Right cardiac atrium (tissue), 5 donors: ENCODE measurements at places on chromosomes 3 and 15. TPM values are rescaled to one million over a fixed set of nuclear protein-coding genes. Genes with fewer than 3 reads are reported as not detected.
A peak's percentile ranks its signal among the peaks of the same experiment; 100 is the strongest.

DNA sequence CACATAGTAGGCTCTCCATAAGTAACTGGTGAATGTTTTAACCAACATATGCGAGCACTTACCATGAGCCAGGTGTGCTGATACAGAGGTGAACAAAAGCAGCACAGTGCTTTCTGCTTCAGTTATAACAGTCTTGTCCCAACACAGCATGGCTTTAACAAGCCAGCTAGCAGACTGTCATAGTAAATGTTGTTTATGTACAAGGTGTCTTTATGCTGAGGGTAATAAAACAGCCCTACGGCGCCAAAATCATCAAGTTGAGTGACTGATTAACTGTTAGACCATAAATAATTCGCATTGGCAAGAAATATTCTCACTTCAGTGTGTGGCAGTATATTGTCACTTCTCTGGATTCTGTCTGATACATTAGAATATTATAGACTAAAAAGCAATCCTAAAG, 646.0 kb upstream of the CFAP20DC start:
- no peak for DNase-seq

GRCh38 chr3:134311693-134312071, 61.0 kb upstream of the RYK start:
- DNase-seq: no peak

DNA sequence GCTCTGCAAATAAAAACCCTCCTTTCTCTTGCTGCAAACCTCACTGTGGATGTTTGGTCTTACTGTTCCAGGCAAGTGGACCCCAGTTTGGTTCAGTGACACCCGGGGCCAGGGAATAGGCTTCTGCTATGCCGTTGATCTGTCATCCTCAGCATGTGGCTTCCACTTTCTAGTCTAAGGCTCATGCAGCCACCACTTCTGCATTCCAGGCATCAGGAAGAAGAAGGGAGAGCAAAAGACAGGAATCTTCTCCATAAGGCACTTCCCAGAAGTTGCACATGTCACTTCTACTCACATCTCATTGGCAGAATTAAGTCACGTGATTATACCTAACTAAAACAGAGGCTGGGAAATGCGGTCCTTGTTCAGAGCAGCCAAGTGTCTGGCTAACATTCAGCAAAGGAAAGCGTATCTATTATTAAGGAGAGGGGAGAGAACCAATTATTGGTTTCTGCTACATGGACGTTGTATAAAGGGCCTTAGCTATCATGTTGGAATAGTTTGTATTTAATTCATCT, 173.6 kb upstream of the PFN2 start:
- no peak for DNase-seq

GRCh38 chr15:81189583-81190283, 6.9 kb upstream of the IL16 start:
- DNase-seq: peak; percentile 88

DNA sequence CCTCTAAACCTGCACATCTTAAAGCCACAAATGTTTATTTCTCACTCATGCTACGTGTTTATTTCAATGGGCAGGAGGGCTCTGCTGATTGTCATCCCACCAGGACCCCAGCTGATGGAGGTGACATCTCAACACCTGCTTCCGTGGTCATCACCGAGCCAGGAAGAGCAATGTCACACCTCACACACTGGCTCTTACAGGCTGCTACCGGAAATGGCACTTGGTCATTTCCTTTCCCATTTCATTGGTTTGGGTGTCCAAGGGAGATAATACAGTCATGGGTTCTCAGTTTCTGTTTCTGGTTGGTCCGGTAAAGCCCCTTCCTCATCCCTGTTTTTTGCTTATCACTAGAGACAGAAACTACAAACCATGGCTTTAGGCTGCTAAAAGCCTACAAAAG, 41.9 kb downstream of the ABHD2 start:
- no peak for DNase-seq

- no peak for DNase-seq
These were observed 125.0 kb downstream of the CHST2 start for GRCh38 chr3:143244516-143245063.

The GABRB3 gene
- total RNA-seq: 63.4 TPM

DNA sequence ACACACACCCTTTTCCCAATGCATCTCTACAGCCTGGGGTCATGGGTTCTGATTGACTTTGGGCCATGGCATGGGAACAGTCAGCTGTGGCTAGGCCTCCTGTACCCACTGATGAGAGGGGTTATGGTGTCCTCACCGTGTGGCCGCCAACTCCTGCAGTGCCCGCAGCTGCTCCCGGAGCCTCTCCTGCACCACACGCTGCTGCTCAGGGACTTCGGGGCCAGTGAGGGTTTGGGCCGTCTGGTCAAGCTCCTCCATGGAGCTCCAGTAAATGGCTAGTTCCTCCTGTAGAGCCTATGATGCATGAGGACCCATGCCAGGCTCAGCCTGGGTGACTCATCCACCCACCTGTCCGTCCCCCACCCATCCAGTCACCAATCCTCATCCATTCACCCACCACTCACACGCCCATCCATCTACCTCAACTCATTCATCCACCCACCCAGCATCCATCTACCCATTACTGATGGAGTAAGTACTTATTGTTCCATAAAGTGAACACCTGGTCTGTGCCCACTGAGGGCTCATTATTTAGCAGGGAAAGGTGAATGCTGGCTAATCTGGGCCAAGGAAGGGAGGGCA, 21.6 kb downstream of the SPTBN5 start:
- no peak for DNase-seq

- no peak for DNase-seq
These were observed 3.7 kb upstream of the TXNRD3 start for GRCh38 chr3:126658584-126658983.

The HIGD2B gene
- not detected for total RNA-seq

DNA sequence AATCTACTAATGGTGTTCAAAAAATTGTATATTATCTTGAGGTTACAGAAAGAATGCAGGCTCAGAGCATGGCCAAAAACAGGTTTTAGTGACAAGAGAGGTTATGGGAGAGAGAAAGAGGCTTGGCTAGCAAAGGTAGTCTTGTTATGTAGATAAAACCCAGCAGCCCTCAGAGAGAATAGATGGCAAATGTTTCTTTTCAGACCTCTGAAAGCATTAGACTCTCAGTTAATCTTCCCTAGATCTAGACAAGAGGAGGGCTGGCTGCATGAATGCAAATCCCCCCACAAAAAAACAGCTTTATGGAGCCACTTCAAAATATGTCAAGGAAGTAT, 62.2 kb downstream of the OSTN start:
- DNase-seq: no peak

GRCh38 chr3:172646439-172647015, 64.3 kb downstream of the NCEH1 start:
- no peak for DNase-seq

The C3orf20 gene
- not detected for total RNA-seq

DNA sequence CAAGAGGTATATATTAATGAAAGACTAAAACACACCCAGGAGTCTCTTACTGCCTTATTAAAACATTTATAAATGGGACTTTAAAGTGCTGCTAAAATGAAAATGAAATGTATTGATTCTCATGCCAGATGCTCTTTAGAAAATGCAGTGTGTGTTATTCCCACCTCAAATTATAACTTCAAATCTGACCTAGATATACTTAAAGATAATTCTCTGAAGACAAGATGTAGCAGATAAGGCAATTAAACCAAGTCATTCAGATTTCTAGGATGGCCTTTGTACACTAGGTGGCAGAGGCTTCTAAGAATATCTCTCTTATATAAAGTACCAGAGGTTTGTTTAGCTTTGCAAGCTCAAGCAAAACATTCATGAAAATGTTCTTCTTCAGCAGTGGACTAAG, 26.9 kb upstream of the GOLGA8B start:
- DNase-seq: no peak

The LIPH gene
- total RNA-seq: 0.62 TPM

DNA sequence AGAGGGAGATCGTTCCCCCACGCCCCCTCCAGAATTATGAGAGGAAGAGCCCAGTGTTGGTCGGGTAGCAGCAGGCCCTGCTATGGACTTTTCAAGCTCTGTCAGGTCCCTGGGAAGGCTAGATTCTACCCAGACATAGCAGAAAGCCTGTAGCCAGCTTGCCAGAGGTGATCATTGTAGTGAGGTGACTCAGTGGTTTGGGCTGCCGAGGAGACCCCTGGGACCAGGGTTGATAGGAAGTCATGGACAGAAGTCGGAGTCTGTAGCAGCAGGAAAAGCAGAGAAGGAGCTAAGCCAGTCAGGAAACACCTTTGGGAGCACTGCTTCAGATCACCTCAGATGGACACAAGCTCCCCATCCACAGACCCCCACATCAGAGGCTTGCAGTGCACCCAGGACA, 67.7 kb downstream of the CCNL1 start:
- no peak for DNase-seq

The SCAANT1 gene
- not detected for total RNA-seq

The SPG21 gene
- total RNA-seq: 54.2 TPM

The MITF gene
- 75.3 TPM for total RNA-seq

- DNase-seq: peak; percentile 89
These were observed 38.5 kb downstream of the RPLP1 start for GRCh38 chr15:69491038-69491505.

GRCh38 chr15:59315914-59316451, 56.7 kb downstream of the MYO1E start:
- DNase-seq: no peak

DNA sequence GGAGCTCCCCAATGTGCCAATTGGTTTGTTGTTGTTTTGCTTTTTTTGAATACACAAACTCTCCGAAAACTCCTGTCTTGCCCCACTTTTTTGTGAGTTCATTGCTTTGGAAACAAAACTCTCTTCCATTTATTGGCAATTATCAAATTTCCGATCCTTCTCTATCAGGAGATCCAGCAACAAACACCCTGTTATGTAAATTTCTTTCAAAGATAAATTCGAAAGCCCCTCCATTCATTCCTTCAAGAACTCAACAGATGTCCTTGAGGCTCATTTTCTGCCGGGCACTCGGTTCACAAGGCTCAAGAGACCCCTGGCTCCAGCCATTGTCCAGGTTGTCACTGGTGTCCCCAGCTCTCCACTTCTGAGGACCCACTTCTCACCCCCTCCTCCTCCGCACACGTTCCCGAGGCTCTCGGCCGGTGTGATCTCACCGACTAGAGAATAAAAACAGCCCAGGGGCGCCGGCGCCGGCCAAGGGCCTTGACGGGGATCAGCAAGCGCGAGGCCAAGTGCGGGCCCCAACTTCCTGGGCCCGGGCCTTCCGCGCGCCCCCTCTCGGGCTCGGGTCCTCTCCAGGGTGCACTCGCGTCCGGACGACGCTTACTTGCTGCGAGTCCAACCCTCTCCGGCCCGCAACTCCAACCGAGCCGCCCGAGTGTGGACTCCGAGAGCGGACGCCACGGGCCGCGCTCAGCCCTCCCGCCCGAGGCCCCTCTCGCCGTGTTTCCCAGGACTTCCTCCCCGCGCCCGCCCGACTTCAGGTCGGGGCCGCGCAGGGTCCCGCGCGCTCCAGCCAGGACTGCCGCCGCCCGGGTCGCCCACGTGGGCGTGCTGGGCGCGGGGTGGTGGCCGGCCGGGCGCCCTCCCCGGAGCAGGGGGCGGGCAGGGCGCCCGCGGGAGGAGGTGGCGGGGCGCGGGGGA, 533 bp upstream of the SMAD3 start:
- no peak for DNase-seq

DNA sequence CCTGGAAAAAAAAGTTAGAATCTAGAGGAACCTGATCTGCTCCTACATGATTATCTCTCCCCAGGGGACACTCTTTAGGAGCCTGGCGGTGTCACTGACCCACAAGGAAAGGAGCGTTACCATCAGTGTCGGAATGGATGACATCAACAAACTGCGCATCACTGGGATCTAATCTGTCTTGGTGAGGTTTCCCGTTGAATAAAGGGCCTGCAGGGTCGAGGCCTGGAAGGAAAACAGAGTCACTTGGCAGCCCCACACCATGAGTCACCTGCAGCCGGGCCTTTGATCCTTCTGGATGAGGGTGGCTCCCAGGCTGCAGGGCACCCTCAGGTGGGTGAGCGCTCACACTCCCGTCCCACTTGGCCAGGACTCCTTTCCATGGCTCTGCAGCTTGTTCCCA, 25.0 kb downstream of the LIPH start:
- no peak for DNase-seq

GRCh38 chr3:27591312-27592210, 107.4 kb upstream of the SLC4A7 start:
- DNase-seq: no peak

DNA sequence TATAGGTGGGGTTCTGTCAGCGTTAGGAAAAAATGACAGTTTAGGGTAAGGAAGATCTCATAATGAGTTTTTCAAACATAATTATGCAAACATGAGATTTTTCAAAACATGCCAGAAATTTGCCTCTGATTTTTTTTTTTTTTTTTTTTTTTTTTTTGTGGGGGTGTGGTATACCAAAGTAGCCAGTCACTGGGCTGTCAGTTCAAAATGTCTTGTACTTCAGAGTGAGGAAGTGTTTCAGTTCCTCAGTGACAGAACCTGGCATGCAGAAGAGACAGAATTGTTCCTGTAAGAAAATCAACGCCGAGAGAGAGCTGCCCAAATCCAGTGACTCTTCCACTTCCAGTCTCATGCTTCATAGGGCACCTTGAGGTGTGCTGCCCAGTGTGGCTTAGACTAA, 9.7 kb downstream of the NCBP2 start:
- no peak for DNase-seq

DNA sequence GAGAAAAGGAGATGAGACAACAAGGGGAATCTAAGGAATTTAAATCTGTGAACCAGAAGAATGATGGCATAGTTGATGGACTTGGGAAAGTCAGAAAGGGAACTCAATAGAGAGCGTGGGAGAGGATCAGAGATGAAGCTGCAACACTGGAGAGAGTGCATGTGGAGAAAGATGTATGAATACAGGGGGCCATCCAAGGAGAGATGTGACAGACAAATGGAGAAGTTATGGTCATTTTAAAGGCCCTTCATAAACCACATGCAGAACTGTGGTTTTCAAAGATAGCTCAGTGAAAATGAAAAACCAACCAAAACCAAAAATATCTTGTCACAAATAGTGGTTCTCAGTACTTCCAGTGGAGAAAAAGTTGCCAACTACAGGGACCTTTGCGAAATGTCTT, 265.2 kb downstream of the SUCLG2 start:
- DNase-seq: no peak

The GP5 gene
- total RNA-seq: not detected
